Ascending aorta (tissue), 2 donors: ENCODE measurements at places on chromosomes 7 and 10. TPM values are rescaled to one million over a fixed set of nuclear protein-coding genes. Genes with fewer than 3 reads are reported as not detected.

LRRC17 gene
- 10.5 TPM for total RNA-seq

NPTX2 gene
- total RNA-seq, result 44.2 TPM

ZNF277 gene
- total RNA-seq, result 0.43 TPM

SKIDA1 gene
- not detected for total RNA-seq

SORCS1 gene
- not detected for total RNA-seq

GFRA1 gene
- total RNA-seq, result 7.0 TPM

RBM20 gene
- total RNA-seq, result 4.8 TPM

SFMBT2 gene
- 2.2 TPM for total RNA-seq

BEND7 gene
- 6.9 TPM for total RNA-seq

ZNF722 gene
- not detected for total RNA-seq

BMS1 gene
- 6.2 TPM for total RNA-seq

FKBP14 gene
- 7.3 TPM for total RNA-seq

CYP2C9 gene
- total RNA-seq, result not detected

MYH16 gene
- total RNA-seq, result not detected

CRYGN gene
- not detected for total RNA-seq

RASSF4 gene
- total RNA-seq, result 40.0 TPM

VPS37D gene
- 1.3 TPM for total RNA-seq

SLC18A3 gene
- not detected for total RNA-seq

EGR2 gene
- 11.9 TPM for total RNA-seq

PLXNA4 gene
- 27.1 TPM for total RNA-seq

LRIT1 gene
- not detected for total RNA-seq

LRRC61 gene
- total RNA-seq, result 14.7 TPM

PRR15 gene
- total RNA-seq, result not detected

TASOR2 gene
- total RNA-seq, result 12.2 TPM

CD36 gene
- 302 TPM for total RNA-seq

MMD2 gene
- total RNA-seq, result not detected

TAS2R3 gene
- 6.6 TPM for total RNA-seq

FBXO24 gene
- not detected for total RNA-seq

CYREN gene
- 21.6 TPM for total RNA-seq

SEC61G gene
- total RNA-seq, result 166 TPM

FOXI2 gene
- not detected for total RNA-seq

PRKG1 gene
- 50.2 TPM for total RNA-seq

TLX1 gene
- total RNA-seq, result not detected

PKD1L1 gene
- total RNA-seq, result 1.1 TPM

PTF1A gene
- total RNA-seq, result not detected

MALSU1 gene
- total RNA-seq, result 22.4 TPM

SAMD9 gene
- total RNA-seq, result 5.6 TPM

RAB19 gene
- total RNA-seq, result not detected

PPP1R3C gene
- 2.0 TPM for total RNA-seq

RNF32 gene
- 0.32 TPM for total RNA-seq

NANOS1 gene
- total RNA-seq, result 5.3 TPM

WNT2 gene
- 6.1 TPM for total RNA-seq

PHTF2 gene
- 10.2 TPM for total RNA-seq

FEZF1 gene
- total RNA-seq, result not detected
